ENCODE measurements at places on chromosomes 1 and 21.

GRCh38 chr1:201468844-201469644, at the start of gene PHLDA3:
Gene PHLDA3 (minus strand): TSS chr1:201469188. CDS start chr1:201468786, 402 bp downstream.
- peak within 1 kb of the TSS; percentile 100 for H3K4me3 ChIP-seq
- H3K36me3 ChIP-seq = peaks cover 35% of the 10 kb centered on the region
- peak; percentile 71 for DNase-seq
- peaks cover 49% of the 10 kb centered on the region for H3K4me1 ChIP-seq
- no peaks in the 10 kb centered on the region for H3K27me3 ChIP-seq

DNA sequence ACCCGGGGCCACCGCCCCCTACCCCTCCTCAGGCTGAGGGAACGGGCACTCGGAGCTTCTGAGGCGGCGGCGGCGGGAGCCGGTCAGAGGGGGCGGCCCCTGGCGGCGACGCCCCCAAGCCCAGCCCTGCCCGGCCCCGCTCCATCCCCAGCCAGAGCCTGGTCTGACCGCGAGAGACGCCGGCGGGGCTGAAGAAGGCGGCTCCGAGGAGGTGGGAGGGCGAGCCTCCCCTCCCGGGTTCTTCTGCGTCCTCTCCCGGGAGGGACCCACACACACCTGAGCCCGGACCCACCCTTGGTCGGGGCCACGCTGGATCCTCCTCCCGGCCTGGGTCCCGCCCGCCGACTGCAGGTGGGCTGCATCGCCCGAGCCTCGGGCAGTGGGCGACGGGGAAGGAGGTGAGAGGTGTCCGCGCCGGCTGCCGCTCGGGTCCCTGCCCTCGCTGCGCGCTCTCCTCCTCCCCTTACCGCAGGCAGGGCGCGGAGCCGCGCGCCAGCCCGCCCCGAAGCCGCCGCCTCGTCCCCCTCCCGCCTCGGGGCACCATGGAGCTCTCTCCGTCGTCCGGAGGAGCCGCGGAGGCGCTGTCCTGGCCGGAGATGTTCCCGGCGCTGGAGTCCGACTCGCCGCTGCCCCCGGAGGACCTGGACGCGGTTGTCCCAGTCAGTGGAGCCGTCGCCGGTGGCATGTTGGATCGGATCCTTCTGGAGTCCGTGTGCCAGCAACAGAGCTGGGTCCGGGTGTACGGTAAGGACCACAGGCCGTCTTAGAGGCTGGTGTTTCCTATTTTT, at the start of gene RASAL2:
Gene RASAL2, plus strand, starts transcription at position 154 of the 788 bp plus-strand sequence. Its CDS starts 389 bp downstream, at position 543.
- no peaks in the 10 kb centered on the region for H3K27me3 ChIP-seq
- peaks cover 60% of the 10 kb centered on the region for H3K4me1 ChIP-seq
- H3K27ac ChIP-seq = peak within 1 kb of the TSS; percentile 83
- peak; percentile 67 for DNase-seq
- H3K36me3 ChIP-seq = peaks cover 20% of the 10 kb centered on the region

DNA sequence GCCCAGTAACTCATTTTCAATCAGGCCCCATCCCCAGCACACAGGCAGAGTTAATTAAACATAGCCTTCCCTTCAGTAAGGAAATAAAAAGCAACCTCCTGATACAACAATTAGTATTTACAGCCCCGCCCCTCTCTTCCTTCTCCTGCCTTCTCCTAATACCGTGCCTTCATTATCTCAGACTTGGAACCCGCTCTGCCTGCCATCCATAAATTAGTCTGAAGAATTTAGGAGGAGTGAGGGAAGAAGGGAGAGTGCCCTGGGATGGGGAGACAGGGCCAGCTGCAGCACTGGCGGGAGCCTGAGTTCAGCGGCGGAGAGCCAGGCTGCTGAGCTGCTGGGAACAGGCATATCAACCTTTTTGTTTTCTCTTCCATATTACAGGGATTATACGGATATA, 172.8 kb downstream of the ACTL8 start:
- H3K27ac ChIP-seq = no peak overlapping the region
- peaks cover 22% of the 10 kb centered on the region for H3K27me3 ChIP-seq
- no peaks in the 10 kb centered on the region for H3K4me1 ChIP-seq

DNA sequence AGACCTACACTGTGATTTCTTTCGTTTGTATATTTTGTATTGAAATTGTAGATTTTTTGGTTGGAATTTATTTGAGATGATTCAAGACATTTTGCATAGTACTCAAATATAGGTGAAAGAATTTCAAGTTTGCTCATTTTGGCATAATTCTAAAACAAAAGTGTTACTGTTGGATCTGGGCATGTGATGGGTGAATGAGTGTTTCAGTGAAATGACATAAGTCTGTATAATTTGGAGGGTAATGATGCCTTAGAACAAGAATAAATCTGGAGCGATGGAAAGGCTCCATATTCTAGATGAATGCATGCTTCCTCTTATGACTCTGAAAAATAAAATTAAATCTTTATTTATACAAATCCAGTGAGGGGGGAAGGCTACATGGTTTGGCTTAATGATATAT, 41.0 kb downstream of the NFIA start:
- H3K27ac ChIP-seq = no peak overlapping the region
- DNase-seq = no peak
- H3K4me3 ChIP-seq = no peak overlapping the region
- H3K36me3 ChIP-seq = no peaks in the 10 kb centered on the region
- peaks cover 20% of the 10 kb centered on the region for H3K4me1 ChIP-seq

DNA sequence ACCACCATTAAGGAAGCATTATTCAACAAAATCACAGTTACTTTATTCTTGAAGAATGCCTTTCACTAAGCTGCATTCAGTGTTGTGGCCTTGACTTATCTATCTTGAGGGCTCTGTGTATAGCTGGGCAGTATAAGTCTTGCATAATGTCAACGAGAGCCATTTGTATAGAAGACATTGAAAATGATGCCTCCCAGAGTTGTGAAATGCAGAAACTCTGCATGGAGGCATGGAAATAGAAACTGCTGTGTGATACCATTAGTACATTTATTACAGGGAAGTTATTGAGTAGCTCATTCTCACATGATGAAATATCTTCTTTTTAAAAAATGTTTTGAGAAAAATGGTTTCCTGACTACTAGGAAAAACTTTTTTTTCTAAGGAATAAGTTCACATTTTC, 111.4 kb upstream of the SNX7 start:
- no peaks in the 10 kb centered on the region for H3K4me1 ChIP-seq
- DNase-seq = no peak
- no peak overlapping the region for H3K27ac ChIP-seq
- no peaks in the 10 kb centered on the region for H3K27me3 ChIP-seq

DNA sequence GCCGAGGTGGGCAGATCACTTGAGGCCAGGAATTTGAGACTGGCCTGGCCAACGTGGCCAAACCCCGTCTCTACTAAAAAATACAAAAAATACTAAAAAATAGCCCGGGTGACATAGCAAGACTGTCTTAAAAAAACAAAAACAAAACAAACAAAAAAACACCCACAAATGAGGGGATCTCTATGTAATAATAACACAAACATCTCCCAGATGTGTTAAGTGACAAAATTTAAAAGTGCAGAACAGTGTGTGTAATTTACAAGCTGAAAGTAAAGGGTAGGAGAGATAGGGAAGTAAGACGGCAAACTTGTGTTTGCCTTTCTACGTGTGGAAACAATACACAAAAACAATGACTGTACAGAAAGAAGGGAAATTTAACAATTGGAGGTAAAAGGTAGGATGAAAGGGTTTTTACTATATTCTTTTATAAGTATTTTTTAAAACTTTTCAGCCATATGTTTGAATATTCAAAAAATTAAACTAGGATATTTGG, 36.3 kb downstream of the ARID4B start:
- H3K36me3 ChIP-seq = no peaks in the 10 kb centered on the region
- no peak for DNase-seq
- H3K4me1 ChIP-seq = peaks cover 23% of the 10 kb centered on the region

DNA sequence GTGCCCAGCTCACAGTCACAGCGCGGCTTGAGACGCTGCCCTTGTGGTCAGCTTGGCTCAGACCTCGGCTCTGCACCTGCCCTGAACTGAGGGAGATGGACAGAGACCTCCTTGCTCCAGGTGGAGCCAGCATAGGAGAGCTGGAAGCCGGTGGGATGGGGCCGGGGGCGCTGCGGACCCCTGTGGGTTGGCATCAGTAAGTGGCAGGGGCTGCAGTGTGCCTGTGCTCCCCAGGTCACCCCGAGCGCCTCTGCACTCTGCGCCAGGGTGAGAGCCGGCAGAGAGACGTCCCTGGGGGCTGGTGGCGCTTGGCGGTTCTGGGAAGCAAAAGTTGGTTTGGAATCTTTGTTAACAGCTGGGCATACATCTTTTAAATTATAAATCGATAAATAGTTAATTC, 105.6 kb upstream of the TTC34 start:
- H3K27ac ChIP-seq = no peak overlapping the region
- H3K4me1 ChIP-seq = no peaks in the 10 kb centered on the region
- H3K36me3 ChIP-seq = peaks cover 3% of the 10 kb centered on the region
- no peak overlapping the region for H3K4me3 ChIP-seq
- H3K27me3 ChIP-seq = no peaks in the 10 kb centered on the region

GRCh38 chr1:116878804-116879477, 30.8 kb upstream of the PTGFRN start:
- H3K27ac ChIP-seq = no peak overlapping the region
- peaks cover 10% of the 10 kb centered on the region for H3K4me1 ChIP-seq
- no peak overlapping the region for H3K4me3 ChIP-seq
- peaks cover 11% of the 10 kb centered on the region for H3K27me3 ChIP-seq

GRCh38 chr1:219575563-219575962, 37.3 kb downstream of the ZC3H11B start:
- H3K4me3 ChIP-seq = no peak overlapping the region
- no peak for DNase-seq
- H3K27ac ChIP-seq = no peak overlapping the region
- no peaks in the 10 kb centered on the region for H3K4me1 ChIP-seq
- no peaks in the 10 kb centered on the region for H3K27me3 ChIP-seq

DNA sequence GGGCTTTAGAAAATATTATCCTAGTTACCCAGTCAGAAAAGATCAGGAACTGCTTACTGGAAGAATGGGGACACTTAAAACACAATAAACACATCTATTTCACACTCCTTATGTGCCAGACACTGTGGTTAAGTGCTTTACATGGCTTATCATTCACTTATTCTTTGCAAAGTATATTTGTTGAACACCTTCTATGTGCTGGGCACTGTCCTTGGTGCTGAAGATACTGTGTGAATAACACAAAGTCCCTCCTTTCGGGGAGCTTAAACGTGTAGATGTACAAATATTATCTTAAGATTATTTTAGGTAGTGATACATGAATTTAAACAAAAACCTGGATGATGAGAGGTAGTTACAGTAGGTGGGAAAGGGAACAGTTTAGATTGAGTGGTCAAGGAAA, 169.3 kb downstream of the ST6GALNAC5 start:
- H3K36me3 ChIP-seq = peaks cover 4% of the 10 kb centered on the region
- no peak overlapping the region for H3K4me3 ChIP-seq
- H3K27me3 ChIP-seq = peaks cover 11% of the 10 kb centered on the region

Data from HFFc6 (cell line).